Stimulated activated naive CD4-positive, alpha-beta T cell treated with Interleukin-2 at 50 U/mL for 16 hours (primary cell): ENCODE measurements at places on chromosomes 7 and 10.

GRCh38 chr7:80858141-80858903 lies 60.5 kb downstream of the SEMA3C start:
- DNase-seq = no peak

GRCh38 chr10:76759681-76760080 lies 877.9 kb downstream of the KCNMA1 start:
- no peak for DNase-seq

DNA sequence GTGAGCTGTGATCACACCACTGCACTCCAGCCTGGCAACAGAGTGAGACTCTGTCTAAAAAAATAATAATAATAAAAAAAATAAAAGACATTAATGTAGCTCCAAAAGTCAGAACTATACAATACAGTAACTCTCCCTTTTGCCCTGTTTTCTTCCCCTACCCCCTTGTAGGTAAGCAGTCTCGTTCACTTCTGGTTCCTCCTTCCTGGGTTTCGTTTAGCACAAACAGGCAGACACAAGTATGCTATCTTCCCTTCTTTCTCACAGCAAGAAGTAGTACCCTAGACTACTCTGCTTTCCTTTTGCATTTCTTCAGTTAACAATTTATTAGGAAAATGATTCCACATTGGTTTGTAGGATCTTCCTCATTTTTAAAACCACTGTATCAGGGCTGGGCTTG lies 33.1 kb downstream of the PDSS1 start:
- no peak for DNase-seq

- no peak for DNase-seq
These were observed 41.5 kb upstream of the SMIM30 start for GRCh38 chr7:113159746-113160339.

GRCh38 chr10:7956508-7956907 lies 98.0 kb upstream of the GATA3 start:
- DNase-seq = no peak

- no peak for DNase-seq
These were observed 51.8 kb downstream of the MARCHF5 start for GRCh38 chr10:92342796-92343195.

- no peak for DNase-seq
These were observed 286.9 kb upstream of the DKK1 start for GRCh38 chr10:52027055-52027705.

DNA sequence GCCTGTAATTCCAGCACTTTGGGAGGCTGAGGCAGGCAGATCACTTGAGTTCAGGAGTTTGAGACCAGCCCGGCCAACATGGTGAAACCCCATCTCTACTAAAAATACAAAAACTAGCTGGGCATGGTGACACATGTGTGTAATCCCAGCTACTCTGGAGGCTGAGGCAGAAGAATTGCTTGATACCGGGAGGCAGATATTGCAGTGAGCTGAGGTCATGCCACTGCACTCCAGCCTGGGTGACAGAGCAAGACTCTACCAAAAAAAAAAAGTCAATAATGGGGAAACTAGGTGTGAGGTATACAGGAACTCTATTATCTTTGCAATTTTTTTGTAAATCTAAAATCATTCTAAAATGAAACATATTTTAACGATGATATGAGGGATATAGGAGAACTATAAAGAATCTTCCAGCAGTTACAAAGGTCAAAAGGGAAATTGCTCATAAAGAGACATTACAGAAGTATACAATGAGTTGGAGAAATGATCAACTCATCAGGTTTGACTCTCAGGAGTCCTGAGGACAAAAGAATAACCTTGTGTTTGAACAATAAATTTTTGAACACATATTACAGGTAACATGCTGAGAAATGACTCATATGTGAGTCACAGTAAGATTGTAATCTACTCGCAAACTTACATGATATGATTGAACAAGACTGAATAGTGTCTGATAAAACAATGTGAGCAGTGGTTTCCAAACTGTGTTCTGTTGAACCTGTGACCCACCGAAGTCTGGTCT lies 272.6 kb downstream of the FGFR2 start:
- DNase-seq = no peak

DNA sequence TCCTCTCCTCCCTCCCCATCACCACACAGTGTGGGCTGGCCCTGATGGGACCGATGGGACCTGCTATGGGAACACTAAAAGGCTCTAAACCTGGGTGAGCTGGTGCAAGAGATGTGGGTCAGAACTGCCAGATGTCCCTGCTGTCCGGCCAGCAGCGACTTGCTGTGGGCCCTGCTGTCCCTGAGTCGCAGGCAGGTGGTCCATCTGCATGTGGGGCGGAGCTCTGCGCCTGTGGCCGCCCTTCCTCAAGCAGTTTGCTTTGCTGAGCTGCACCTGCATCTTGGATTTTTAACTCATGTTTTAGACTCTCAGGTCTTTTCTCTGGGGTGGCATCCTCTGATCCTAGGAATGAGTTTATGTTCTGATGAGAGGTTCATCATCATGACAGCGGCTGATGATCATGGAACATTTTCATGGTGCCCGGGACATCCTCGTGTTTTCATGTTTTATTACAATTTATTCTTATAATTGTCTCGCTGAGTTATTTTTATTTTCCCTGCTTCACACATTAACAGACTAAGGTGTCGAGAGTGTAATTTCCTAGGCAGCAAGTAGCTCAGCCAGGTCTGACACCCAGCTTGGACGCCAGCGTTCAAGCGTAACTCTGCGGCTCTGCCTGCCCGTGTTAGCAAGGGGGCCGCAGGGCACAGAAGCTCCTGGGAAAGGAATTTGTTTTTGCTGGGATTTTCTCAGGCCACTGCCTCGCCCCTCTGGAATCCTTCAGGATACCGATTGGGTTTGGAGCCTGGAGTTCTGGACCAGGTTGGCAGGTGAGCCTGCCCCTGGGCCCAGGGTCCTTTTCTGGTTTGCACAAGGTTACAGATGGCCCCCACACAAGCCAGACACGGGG lies 615.2 kb upstream of the FOXK1 start:
- DNase-seq = no peak
